Activated T-helper 2 cell treated with anti-CD3 and anti-CD28 coated beads, Interferon-gamma antibody, Interleukin-2, Interleukin-4, amounts not matched to agents 10 μg/mL and 5 μg/mL and 100 μg/mL, durations not matched to agents 14 hours and 24 hours and 36 hours (primary cell): ENCODE measurements at places on chromosomes 1 and 21.

- H3K4me1 ChIP-seq = peaks cover 62% of the 10 kb centered on the region
- H3K4me3 ChIP-seq = peak overlapping the region; percentile 1
- peak overlapping the region; percentile 44 for H3K27ac ChIP-seq
- peaks cover 12% of the 10 kb centered on the region for H3K36me3 ChIP-seq
Measured at GRCh38 chr1:12059722-12060464, 3.2 kb upstream of the TNFRSF8 start.

GRCh38 chr1:223077247-223077833 is 65.7 kb downstream of the TLR5 start:
- no peak for DNase-seq
- H3K4me1 ChIP-seq = no peaks in the 10 kb centered on the region
- H3K27me3 ChIP-seq = peaks cover 2% of the 10 kb centered on the region
- no peak overlapping the region for H3K27ac ChIP-seq
- H3K36me3 ChIP-seq = no peaks in the 10 kb centered on the region

DNA sequence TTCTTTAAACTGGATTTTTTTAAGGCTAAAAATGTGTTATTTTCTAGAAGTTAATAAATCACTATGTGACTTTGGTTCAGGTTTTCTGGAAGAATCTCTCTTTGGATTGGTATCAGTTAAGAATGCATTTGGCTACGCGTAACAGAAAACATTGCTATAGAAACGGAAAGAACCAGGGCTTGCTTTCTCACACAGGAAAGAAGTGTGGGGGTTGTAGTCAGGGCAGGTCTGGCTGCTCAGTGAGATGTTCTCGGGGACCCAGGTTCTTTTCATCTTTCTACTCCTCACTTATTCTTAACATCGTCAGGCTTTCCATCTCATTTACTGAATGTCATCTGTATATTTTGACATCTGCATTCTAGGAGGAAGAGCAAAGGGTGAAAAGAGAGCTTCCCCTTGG is 191.4 kb downstream of the ZBTB18 start:
- H3K27ac ChIP-seq = no peak overlapping the region
- no peak overlapping the region for H3K4me3 ChIP-seq
- H3K4me1 ChIP-seq = peaks cover 4% of the 10 kb centered on the region

DNA sequence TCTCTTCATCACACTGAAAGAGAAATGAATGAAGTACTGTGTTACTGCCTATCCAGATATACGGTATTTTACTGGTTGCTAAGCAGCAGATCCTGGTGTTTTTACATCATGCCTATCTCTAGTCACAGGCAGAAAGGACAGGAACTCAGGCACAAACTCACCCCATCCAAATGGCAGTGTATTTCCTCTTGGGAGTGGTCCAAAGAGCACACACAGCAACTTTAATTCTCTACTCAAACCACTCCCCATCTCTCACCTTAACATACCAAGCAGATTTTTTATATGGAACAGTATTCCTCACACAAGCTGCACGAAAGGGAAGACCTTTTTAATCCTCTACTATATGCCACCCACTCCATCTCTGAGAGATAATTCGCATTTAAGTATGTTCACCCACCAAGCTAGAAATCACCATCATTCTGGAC is 27.3 kb downstream of the EIF4G3 start:
- H3K27ac ChIP-seq = no peak overlapping the region
- DNase-seq = no peak
- peaks cover 33% of the 10 kb centered on the region for H3K36me3 ChIP-seq
- H3K27me3 ChIP-seq = no peaks in the 10 kb centered on the region
- no peak overlapping the region for H3K4me3 ChIP-seq
- H3K4me1 ChIP-seq = peaks cover 8% of the 10 kb centered on the region

DNA sequence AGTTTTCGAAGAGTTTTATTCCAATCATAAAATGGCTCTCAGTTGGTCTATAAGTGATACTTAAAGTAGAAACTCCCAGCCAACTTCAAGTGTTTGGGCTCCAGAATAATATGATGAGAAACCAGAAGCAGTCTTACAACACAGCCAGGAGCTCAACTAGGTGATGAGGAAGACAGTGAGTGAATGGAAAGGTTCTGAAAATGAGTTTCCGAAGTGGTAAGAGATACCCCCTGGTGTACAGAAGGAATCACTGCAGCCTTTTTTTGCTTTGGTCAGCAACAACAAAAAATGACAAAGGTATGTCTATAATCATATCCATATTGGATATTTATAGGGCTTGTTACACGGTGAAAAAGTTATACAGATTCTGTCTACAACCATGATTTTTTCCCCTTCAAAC is 16.5 kb downstream of the KRTAP19-1 start:
- DNase-seq = no peak
- no peak overlapping the region for H3K4me3 ChIP-seq
- peaks cover 2% of the 10 kb centered on the region for H3K27me3 ChIP-seq
- no peaks in the 10 kb centered on the region for H3K36me3 ChIP-seq

DNA sequence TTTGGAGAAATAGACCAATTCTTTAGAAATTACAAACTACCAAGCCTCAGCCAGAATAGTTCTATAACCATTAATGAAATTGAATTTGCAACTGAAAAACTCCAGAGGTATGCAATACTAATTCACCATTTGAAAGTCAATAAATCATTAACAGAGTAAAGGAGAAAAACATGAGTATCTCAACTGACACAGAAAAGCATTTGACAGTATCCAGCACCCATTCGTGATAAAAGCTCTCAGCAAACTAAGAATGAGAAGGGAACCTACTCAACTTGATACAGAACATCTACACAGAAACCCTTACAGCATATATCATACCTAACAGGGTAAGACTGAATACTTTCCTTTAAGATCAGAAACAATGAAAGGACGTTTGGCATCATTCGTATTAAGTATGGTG is 54.3 kb downstream of the ST6GALNAC5 start:
- no peak overlapping the region for H3K4me3 ChIP-seq
- no peak for DNase-seq
- H3K36me3 ChIP-seq = no peaks in the 10 kb centered on the region
- no peaks in the 10 kb centered on the region for H3K4me1 ChIP-seq
- H3K27me3 ChIP-seq = no peaks in the 10 kb centered on the region

DNA sequence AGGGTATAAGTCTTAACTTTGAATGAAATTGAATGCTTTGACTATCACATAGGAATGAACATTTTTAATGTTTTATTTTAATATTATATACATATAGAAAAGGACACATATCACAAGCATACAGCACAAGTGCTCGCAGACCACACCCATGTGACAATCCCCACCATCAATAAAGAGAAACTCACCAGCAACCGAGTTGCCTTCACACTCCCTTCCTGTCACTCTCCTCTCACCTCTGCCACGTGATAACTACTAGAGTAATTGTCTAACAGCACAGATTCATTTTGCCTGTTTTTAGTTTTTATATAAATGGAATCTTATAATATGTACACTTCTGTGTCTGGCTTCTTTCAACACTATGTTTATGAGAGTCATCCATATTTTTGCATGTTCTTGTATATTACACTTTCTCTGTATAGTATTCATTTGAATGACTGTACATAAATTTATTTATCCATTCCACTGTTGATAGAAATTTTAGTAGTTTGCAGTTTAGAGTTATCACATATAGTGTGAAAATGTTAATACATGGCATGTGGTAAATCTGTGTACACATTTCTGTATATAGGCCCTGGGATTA is 304.9 kb upstream of the DUSP10 start:
- H3K4me3 ChIP-seq = no peak overlapping the region
- H3K4me1 ChIP-seq = peaks cover 11% of the 10 kb centered on the region
- H3K36me3 ChIP-seq = no peaks in the 10 kb centered on the region
- no peaks in the 10 kb centered on the region for H3K27me3 ChIP-seq
- H3K27ac ChIP-seq = no peak overlapping the region

DNA sequence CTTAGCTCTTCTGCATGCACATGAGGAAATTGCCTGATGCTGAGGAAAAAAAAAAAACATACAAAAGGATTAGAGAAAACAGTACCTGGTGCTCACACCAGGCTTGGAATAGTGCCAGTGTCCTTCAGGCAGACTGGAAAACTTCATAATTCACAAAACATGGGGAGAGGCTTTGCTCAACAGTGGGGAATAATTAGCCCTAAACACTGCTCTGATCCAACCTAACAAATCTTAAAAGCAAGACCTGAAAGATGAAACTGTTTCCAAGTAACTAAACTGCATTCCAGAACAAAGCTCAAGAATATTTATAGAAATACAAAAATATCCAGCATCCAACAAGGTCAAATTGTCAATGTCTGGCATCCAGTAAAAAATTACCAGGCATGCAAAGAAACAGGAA is 124.8 kb downstream of the AK5 start:
- no peak overlapping the region for H3K4me3 ChIP-seq
- no peak for DNase-seq
- H3K27me3 ChIP-seq = no peaks in the 10 kb centered on the region
- H3K27ac ChIP-seq = no peak overlapping the region
- H3K36me3 ChIP-seq = no peaks in the 10 kb centered on the region
- no peaks in the 10 kb centered on the region for H3K4me1 ChIP-seq

- H3K4me1 ChIP-seq = peaks cover 34% of the 10 kb centered on the region
- no peak for DNase-seq
- peaks cover 20% of the 10 kb centered on the region for H3K36me3 ChIP-seq
- H3K27me3 ChIP-seq = no peaks in the 10 kb centered on the region
Measured at GRCh38 chr1:13763991-13764390, 64.0 kb downstream of the PRDM2 start.
